ENCODE measurements at places on chromosomes 12 and 14.

- DNase-seq, result no peak
Measured at GRCh38 chr14:91750634-91751198, 18.8 kb upstream of the CATSPERB start.

DNA sequence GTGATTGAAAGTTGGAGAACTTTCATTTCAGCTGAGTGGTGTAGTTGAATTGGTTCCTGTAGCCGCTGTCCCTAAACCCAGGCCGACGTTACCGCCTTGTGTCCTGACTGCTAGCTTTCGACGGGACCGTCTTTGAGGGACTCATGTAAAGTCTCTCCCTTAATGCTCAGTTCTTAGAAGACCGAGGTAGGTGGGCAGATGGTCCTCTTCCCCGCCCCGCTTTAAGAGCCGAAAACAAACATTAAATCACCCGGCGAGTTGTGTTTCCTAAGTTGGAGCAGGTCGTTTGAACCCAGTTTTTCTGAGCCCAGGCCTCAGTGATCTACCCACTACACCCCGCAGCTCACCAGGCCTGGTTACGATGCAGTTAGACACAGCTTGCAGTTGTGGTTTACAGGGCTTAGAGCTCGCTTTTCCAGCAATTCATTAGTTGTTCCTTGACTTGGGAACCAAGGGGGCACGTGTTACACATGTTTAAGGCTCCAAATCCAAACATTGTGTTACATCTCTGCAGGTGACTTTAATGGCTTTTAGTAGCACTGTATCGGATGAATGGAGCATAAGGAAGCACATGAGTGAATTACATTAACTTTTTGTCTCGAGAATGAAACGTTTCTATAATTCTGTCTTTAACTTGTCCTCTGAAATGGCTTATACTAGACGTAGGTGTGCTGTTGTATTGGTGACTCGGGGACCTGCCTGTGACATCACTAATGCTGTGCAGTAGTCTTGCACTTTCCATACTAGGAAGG, 790 bp downstream of the NEDD1 start:
- no peak for DNase-seq

DNA sequence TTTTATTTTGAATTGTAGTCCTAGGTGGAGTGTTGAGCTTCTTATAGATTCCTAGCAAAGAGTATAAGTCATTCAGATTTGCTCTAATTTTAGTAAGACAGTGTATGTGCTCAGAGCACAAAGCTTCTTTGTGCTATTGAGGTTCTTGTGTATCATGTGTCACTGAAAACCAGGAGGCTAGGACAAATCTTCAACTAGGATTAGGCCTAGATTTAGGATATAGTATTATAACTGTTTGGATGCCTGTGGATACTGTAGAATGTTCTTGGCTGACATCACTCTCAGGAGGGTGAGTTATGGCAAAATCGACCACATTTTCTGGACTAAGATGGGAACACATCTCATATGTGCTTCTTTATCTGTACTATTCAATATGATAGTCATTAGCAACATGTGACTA, 86.5 kb downstream of the DHRS2 start:
- no peak for DNase-seq

DNA sequence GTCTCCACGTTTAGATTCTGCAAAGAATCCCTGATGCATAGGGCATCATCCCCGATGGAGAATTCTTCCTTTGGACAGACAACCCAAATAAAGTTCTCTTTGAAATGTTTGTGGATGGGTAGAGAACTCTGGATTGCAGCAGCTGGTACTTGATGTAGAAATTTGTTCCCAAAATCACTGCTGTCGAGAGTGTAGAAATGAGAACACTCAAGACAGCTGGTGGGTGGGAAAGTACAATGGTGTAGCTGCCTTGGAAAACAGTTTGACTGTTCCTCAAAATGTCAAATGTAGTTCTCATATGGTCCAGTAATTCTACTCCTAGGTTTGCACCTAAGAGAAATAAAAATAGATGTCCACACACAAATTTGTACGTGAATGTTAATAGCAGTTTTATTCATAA, 671.5 kb upstream of the TMEM132C start:
- DNase-seq, result no peak

DNA sequence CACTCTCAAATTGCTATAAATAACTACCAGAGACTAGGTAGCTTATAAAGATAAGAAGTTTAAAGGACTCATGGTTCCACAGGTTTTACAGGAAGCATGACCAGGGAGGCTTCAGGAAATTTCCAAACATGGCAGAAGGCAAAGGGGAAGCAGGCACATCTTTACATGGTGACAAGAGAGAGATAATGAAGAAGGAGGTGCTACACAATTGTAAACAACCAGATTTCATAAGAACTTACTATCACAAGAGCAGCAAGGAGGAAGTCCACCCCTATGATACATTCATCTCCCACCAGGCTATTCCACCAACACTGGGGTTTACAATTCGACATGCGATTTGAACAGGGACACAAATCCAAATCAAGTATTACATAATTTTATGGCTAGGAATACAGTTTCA, 257.7 kb downstream of the BTG1 start:
- no peak for DNase-seq

DNA sequence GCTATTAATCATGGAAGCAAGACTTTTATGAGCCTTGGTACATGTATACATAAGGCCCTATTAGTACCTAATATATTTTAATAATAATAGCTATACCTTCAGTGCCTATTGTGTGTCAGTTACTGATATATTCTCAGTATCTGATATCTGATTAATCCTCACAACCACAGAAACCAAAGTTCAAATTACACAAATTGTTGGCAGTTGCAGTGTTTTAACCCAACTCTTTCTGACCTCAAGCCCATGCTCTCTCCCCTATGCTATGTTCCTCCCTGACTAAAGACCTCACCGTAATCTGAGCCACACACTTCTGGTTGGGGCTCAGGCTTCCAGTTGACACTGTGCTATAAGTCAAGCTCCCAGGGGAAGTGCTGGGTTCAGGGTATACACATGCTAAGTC, 214.4 kb downstream of the SPTSSA start:
- DNase-seq, result no peak
